ENCODE measurements at places on chromosomes 7 and 10.

DNA sequence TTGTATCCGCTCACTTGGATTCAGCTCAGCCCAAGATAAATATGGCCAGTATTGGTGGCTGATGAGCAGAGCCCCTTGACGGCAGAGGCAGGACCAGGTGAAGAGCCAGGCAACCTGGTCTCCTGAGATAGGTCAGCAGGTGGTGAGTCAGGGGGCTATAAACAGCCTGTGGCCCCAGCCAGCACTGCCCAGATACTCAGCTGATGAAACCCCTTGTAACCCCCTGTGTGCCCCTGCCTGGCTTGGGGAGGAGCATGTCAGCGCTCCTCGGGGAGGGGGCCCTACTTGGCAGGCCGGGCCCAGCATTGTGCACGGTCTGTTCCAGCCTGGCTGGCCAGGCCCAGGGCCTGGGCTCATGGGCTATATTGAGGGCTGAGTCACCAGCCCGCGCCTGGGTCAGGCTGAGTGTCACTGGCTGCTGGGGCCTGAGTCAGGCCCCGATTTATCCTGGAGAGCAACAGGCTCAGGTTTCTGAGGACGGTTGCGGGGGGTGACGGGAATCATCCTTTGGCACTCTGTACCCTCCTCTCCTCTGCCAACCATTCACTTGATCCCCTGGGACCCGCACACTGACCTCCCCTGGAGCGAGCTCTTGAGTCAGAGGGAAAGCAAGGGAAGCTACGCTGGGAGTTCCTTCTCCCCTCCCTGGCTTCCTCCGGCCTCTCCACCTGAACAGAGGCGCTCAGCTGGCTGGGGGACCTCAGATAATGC is 2.8 kb upstream of the FLNC start:
- H3K36me3 ChIP-seq = no peaks in the 10 kb centered on the region
- DNase-seq = peak; percentile 77
- H3K27ac ChIP-seq = peak overlapping the region; percentile 75
- H3K27me3 ChIP-seq = no peaks in the 10 kb centered on the region

GRCh38 chr7:91135703-91136430 is 128.4 kb upstream of the FZD1 start:
- H3K27me3 ChIP-seq = no peaks in the 10 kb centered on the region
- H3K4me1 ChIP-seq = no peaks in the 10 kb centered on the region
- H3K36me3 ChIP-seq = no peaks in the 10 kb centered on the region
- H3K4me3 ChIP-seq = no peak overlapping the region
- no peak overlapping the region for H3K27ac ChIP-seq

DNA sequence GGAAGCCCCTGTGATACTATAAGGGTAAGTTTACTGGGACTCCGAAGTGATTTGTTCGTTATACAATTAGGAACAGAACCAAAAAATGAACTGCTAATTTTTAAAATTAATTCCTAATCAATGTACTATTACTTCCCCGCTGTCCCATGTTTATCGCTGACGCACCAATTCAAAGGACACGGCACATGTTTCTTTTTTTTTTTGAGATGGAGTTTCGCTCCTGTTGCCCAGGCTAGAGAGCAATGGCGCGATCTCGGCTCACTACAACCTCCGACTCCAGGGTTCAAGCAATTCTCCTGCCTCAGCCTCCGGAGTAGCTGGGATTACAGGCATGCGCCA is 1.5 kb upstream of the FMC1 start:
- DNase-seq = no peak
- no peak overlapping the region for H3K4me3 ChIP-seq
- H3K27ac ChIP-seq = peak overlapping the region; percentile 45
- no peaks in the 10 kb centered on the region for H3K36me3 ChIP-seq
- H3K27me3 ChIP-seq = no peaks in the 10 kb centered on the region

- H3K4me1 ChIP-seq = no peaks in the 10 kb centered on the region
- H3K27me3 ChIP-seq = no peaks in the 10 kb centered on the region
- DNase-seq = no peak
- H3K27ac ChIP-seq = no peak overlapping the region
- no peak overlapping the region for H3K4me3 ChIP-seq
- no peaks in the 10 kb centered on the region for H3K36me3 ChIP-seq
Measured at GRCh38 chr10:104707602-104708459, 66.7 kb downstream of the SORCS3 start.

GRCh38 chr10:54940418-54940817 is 139.4 kb upstream of the PCDH15 start:
- H3K27me3 ChIP-seq = no peaks in the 10 kb centered on the region
- H3K36me3 ChIP-seq = no peaks in the 10 kb centered on the region
- no peak for DNase-seq

GRCh38 chr10:126908729-126909128 is 3.5 kb downstream of the DOCK1 start:
- no peak overlapping the region for H3K27ac ChIP-seq
- H3K4me3 ChIP-seq = no peak overlapping the region
- H3K4me1 ChIP-seq = no peaks in the 10 kb centered on the region

- DNase-seq = no peak
- peaks cover 5% of the 10 kb centered on the region for H3K36me3 ChIP-seq
- H3K4me3 ChIP-seq = no peak overlapping the region
- H3K4me1 ChIP-seq = peaks cover 6% of the 10 kb centered on the region
- no peaks in the 10 kb centered on the region for H3K27me3 ChIP-seq
- no peak overlapping the region for H3K27ac ChIP-seq
Measured at GRCh38 chr10:95327367-95327766, 36.6 kb upstream of the PDLIM1 start.

DNA sequence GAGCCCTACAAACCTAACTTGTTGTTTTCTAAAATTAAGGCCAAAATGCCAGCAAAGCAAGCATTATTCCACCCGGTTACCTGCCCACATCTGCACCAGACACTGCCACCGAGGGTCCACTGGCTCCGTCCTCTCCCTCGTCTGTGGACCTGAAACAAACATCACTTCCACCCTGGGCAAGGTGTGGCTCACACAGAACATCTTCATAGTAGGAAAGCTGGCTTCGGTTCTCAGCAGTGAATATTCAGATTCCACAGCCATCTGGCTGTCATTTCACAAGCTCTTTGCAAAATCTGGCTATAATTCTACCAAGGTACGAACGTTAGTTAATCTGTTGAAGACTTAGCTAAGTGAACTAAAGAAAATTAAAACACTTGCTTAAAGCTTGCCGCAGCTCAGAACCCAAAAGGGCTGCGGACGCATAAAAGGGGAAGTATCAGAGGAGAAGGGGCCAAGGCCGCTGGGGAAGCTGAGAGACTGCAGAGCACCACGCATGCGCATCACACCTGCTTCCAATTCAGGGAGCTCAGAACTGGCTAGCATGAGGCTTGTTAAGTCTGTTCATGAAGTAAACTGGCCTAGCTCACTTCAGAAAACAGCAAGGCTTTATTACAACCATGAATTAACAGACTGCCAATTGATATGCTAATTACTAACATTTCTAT is 46.1 kb downstream of the PTPRN2 start:
- no peaks in the 10 kb centered on the region for H3K36me3 ChIP-seq
- H3K27me3 ChIP-seq = no peaks in the 10 kb centered on the region
- no peak overlapping the region for H3K27ac ChIP-seq
- no peak for DNase-seq

- H3K4me1 ChIP-seq = no peaks in the 10 kb centered on the region
- no peak overlapping the region for H3K27ac ChIP-seq
- H3K27me3 ChIP-seq = peaks cover 2% of the 10 kb centered on the region
- DNase-seq = no peak
- H3K4me3 ChIP-seq = no peak overlapping the region
- H3K36me3 ChIP-seq = no peaks in the 10 kb centered on the region
Measured at GRCh38 chr7:149050941-149051340, 22.6 kb upstream of the PDIA4 start.

GRCh38 chr10:132860532-132860931 is 74.6 kb upstream of the NKX6-2 start:
- DNase-seq = peak; percentile 42
- no peaks in the 10 kb centered on the region for H3K27me3 ChIP-seq
- H3K27ac ChIP-seq = no peak overlapping the region
- no peaks in the 10 kb centered on the region for H3K4me1 ChIP-seq

GRCh38 chr7:66669088-66669487 is 40.4 kb downstream of the KCTD7 start:
- H3K27me3 ChIP-seq = no peaks in the 10 kb centered on the region
- no peaks in the 10 kb centered on the region for H3K4me1 ChIP-seq
- no peak for DNase-seq
- no peak overlapping the region for H3K27ac ChIP-seq
- H3K4me3 ChIP-seq = no peak overlapping the region

DNA sequence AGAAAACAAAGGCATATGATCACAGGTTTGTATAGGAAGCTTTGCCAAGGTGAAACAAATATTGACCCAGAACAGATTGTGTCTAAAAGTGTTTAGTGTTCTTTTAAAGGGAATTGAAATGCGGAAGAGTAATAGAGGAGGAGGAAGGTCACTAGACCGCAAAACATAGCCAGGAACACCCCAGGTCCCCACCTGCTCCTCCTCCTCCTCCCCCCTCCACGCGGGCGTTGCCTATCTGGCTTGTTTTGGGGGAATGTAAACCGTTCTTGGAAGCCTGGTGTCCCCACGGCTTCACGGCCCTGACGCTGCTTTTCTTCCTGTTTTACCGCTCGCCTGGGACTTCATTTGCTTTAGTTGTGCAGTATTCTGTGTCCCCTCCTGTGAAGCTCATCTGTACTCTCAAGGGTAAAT is 81.0 kb upstream of the PFKP start:
- H3K4me3 ChIP-seq = no peak overlapping the region
- H3K36me3 ChIP-seq = no peaks in the 10 kb centered on the region
- no peaks in the 10 kb centered on the region for H3K4me1 ChIP-seq
- no peak overlapping the region for H3K27ac ChIP-seq

DNA sequence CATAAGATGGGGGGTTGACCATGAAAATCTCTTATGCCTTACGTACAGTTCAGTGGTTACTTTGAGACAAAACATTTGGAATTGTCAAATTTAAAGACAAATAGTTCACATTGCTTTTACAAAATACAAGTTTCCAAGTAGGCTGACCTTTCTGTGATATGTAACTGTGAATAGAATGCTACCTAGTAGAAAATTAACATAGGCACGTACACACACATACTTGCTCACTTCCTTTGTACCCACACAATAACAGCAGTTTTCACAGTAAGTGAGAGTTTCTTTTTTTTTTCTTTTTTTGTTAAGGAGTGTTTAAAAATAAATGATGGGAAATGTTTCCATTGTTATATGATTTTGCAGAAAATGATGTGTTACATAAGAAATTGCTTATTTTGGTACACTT is 53.3 kb upstream of the SP8 start:
- no peak overlapping the region for H3K4me3 ChIP-seq
- H3K36me3 ChIP-seq = no peaks in the 10 kb centered on the region
- H3K4me1 ChIP-seq = no peaks in the 10 kb centered on the region
- no peak for DNase-seq
- H3K27me3 ChIP-seq = no peaks in the 10 kb centered on the region

All from aorta (tissue), 5 donors.